ENCODE measurements at places on chromosomes 3 and 15.

- no peak for DNase-seq
These were observed 96.4 kb downstream of the TPRA1 start for GRCh38 chr3:127493924-127494646.

DNA sequence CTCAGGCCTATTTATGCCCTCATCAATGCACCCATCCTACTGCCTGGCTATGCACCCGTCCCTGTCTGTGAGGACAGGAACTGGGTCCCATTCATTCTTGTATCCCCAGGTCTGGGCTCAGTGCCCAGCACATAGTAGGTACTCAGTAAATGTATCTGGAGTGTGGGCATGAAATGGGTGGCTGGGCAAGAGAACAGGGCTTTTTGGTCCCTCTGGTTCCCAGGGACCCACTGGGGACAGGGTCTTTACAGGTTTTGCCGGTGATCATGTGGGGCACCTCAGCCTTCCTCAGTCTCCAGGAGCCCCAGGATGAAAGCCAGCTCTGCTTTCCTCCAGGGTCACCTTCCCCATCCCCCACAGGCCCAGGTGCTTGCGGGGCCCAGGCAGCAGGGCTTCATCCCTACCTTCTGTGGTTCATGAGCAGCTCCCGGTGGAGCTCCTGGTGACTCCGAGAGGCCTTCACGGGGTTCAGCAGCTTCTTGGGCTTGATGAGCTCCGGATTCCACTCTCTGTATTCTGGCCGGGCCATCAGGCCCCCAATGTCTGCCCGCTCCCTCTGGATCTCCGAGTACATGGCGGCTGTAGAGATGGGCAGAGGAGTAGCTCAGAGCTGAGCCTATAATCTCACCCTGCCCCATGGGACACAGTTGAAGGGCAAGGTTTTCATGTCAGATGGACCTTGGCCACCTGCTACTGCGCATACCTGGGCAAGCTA lies 7.7 kb downstream of the FAM107A start:
- DNase-seq: no peak

GRCh38 chr3:52121464-52121805 lies 32.8 kb downstream of the POC1A start:
- no peak for DNase-seq

GRCh38 chr3:11335056-11335608 lies 62.9 kb downstream of the ATG7 start:
- peak; percentile 75 for DNase-seq

DNA sequence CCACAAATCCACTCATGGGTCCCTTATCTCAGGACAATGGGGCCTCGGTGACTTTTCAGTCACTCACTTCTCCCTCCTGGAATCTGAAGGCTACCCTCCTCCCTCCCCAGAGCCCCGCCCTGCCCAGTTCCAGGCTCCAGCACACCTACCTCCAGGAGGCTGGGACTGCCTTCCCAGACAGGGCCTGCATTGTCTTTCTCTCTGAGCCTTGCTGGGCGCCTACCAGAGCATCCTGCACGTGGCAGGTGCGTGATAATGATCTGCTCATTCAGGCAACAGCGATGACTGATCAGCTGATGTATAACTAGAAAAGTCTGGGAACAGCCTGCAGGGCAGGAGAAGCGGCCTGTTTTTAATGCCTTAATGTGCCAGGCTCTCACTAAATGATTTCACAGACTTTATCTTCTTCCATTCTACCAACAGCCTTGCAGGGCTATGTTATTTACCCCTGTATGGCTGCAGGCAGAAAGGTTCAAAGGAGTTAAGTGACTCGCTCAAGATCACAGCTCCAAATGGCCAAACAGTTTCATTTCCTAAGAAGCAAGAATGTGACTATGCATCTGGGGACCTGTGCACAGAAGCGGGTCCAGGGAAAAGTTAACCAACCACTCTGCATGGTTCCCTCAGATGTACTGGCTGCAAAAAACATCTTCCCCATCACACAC lies 6.3 kb downstream of the ADAMTS17 start:
- DNase-seq: no peak

DNA sequence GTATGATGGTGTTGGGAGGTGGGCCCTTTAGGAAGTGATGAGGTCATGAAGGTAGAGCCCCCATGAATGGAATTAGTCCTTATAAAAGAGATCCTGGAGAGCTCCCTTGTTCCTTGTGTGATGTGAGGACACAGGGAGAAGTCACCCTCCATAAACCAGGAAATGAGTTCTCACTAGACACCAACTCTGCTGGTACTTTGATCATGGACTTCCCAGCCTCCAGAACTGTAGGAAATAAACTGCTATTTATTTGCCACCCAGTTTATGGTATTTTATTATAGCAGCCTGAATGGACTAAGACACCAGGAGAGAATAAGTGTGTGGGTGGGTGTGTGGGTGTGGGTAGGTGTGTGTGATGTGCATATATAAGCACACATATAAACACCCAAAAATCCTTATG lies 71.9 kb downstream of the MYH15 start:
- no peak for DNase-seq

GRCh38 chr3:161510510-161511260 lies 14.1 kb downstream of the OTOL1 start:
- DNase-seq: no peak

- DNase-seq: peak; percentile 68
These were observed at the start of gene FLNB for GRCh38 chr3:58008141-58009025. Gene FLNB, plus strand, starts transcription at chr3:58008422. Its CDS starts 143 bp downstream, at chr3:58008565.

DNA sequence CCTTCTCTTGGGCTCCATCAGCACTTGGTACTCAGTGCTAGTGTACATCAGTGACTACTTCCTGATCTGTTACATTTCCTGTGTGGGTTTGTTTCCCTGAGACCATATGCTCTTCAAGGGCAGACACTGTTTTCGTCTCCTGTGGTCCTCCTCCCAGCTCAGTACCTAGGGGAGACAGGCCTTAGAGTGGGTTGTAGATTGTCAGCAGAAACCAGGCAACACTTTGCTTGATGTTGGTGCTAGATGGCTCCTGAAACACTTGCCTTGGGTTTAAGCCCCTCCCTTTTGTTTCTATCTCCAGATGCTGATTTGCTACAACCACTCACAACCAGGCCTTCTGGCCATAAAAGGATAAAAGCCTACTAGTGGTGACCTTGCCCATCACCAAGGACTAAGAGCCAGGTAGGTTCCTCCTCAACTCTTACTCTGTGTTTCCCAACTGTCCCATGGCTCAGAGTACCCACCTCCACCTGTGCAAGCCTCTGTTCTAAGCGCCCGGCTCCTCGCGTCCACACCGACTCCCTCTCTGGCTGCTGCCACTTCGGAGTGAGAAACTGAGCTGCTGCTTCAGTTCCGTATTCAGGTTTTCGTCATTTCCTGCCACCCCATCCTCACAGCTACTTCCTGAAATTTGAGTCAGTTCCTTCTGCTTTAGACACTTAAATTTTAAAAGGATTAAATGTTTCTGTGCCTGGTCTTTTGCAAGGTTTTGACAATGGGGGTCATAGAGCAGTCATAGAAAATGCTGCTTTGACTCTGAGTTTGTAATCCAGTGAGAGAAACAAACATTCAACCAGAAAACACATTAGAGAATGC lies at the start of gene HCLS1:
TSS of gene HCLS1 (minus strand) at position 548 of the 816 bp plus-strand sequence. CDS start 2,556 bp downstream, outside the sequence.
- DNase-seq: no peak

DNA sequence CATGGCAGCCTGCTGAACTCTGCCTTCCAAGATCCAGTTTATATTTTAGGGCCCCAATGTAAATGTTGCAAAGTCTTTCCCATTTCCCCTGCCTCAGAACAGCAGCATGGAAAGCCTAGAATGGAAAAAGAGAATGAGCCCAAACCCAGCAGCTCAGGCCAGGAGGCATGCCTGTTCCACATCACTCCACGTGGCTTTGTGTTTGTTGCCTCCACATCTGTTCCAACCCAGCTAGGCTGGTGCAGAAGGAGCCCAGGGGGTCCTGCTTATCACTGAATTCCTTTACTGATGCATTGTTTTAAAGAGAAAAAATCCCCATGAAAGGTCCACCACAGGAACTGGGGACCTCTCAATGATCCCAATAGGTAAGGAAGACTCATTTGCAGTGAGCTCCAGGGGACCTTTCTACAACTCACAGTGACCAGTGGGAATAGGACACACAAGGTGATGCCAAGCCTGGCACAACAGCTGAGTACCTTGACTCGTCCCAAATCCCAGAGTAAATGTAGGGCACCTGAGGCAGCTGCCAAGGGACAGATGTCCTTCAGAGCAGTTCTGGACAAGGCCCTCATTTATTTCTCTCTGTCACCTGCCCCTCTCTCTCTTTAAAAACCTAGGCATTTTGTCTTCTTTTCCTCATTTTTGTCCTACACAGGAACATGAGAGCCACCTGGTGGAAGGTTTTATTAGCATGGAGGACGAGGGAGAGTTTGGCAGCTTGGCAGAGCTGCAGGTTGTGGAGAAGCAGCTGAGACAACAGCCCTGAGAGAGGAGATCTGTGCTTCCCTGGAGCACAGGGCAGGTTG lies 41.7 kb upstream of the ADAMTS17 start:
- DNase-seq: no peak

DNA sequence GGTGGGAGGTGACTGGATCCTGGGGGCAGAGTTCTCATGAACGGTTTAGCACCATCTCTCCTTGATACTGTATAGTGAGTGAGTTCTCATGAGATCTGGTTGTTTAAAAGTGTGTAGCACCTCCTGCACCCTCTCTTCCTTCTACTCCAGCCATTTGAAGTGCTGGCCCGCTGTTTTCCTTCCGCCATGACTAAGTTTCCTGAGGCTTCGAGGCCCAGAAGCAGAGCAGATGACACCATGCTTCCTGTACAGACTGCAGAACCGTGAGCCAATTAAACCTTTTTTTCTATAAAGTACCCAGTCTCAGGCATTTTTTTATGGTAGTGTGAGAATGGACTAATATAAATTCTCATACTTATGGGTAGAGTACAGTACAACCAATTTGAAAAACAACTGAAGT lies 123.6 kb upstream of the BHLHE40 start:
- DNase-seq: no peak

GRCh38 chr15:90955624-90956273 lies 1.1 kb downstream of the RCCD1 start:
- no peak for DNase-seq

DNA sequence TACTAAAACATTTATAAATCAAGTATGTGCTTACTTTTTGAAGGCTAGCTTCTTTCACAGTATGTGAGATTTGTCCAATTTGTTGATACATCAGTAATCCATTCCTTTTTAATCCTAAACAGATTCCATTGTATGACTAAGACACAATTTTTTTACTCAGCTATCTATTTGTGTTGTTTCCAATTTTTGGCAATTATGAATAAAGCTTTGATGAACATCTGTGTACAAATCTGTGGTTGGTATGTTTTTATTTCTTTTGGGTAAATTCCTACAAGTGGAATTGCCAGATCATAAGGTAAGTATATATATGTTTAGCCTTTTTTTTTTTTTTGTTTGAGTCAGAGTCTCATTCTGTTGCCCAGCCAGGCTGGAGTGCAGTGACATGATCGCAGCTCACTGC lies 56.2 kb upstream of the VEPH1 start:
- DNase-seq: peak; percentile 78

GRCh38 chr3:188476935-188477334 lies 323.0 kb downstream of the LPP start:
- DNase-seq: no peak

- DNase-seq: no peak
These were observed 527.9 kb upstream of the MDFIC2 start for GRCh38 chr3:70840106-70840870.

GRCh38 chr3:159126261-159127020 lies 324.6 kb downstream of the MFSD1 start:
- peak; percentile 83 for DNase-seq

- DNase-seq: no peak
These were observed 8.6 kb downstream of the PTPRG start for GRCh38 chr3:61569856-61570580.

DNA sequence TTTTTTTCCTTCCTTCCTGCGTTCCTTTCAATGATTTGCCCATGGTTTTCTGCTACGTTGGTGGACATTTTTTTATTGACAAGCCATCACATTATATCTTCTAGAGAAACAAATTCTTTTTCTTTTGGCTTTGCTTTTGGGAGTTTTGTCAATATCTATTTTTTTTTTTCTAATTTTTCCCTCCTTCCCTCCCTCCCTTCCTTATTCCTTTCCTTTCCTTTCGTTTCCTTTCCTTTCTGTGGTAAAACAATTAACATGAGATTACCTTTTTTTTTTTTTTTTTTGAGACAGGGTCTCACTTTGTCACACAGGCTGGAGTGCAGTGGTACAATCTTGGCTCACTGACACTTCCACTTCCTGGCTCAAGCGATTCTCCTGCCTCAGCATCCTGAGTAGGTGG lies 153.7 kb downstream of the THRB start:
- no peak for DNase-seq

- no peak for DNase-seq
These were observed 131.1 kb upstream of the NSMCE3 start for GRCh38 chr15:29400701-29401100.

DNA sequence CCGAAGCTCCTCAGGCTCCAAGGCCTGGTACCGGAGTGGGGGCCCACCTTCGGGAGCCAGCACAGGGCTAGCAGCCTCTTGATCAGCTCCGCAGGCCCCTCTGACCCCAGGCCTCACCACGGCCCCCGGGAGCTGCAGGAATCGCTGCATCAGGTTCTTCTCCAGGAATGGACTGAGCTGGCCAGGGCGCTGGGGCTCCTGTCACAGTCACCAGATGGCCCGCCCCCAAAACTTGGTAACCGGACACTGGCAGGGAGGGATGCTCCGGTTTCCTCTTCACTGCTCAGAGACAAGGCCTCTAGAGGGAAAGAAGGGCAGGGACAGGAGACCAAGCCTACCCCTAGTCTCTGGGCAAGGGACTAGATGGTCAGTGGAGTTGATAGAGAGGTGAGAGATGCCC lies 9.9 kb downstream of the AP3B2 start:
- no peak for DNase-seq

GRCh38 chr3:61182662-61183061 lies 68.6 kb downstream of the FHIT start:
- DNase-seq: no peak

DNA sequence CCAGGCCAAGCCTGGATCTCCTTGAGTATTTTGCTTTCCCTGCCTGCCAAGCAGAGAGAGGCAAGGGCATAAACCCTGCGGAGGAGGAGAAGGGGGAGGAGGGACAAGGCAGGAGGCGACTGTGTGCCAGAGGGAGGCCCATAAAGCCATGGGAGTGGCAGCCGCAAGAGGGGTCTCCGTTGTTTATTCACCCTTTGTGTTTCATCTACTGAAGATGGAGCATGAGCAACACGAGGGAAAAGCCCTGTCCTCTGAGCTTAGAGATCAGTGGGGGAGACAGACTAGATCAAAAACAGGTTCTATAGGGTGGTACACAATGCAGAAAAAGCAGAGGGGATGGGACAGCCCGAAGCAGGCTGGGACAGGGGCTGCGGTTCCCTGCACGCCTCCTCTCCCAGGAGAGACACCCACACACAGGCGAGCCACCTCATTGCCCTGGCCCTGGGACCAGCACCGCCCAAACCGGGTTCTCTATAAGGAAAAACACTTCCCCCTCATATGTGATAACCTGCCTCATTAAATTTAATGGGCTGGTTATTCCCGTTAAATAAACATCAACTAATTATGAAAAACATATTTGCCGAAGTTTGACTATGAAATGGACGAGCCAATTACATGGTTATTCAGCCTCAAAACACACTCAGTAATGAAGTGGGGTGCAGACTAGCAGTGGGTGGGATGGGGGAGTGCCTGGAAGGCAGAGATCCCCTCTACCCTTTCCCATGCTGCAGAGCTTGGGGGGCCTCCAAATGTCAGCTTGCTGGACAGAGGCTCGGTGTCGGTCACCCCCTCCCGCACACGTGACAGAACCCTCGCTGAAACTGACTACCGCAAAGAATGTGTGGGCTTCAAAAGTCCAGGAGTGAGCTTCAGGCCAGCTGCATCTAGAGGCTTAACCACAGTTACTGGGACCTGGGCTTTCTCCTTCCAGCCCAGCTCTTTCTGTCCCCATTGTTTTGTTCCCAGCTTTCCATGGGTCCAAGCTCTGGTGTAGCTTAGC lies 14.2 kb upstream of the PLXNA1 start:
- no peak for DNase-seq

Measured in HCEC 1CT (cell line).